Stimulated activated CD4-positive, alpha-beta T cell treated with anti-CD3 and anti-CD28 coated beads, TNF-alpha, amount 100 ng/mL, for 1 hour (primary cell): ENCODE measurements at places on chromosomes 7 and 10.

GRCh38 chr10:1115607-1115955 lies 59.4 kb downstream of the WDR37 start:
- no peak for DNase-seq

DNA sequence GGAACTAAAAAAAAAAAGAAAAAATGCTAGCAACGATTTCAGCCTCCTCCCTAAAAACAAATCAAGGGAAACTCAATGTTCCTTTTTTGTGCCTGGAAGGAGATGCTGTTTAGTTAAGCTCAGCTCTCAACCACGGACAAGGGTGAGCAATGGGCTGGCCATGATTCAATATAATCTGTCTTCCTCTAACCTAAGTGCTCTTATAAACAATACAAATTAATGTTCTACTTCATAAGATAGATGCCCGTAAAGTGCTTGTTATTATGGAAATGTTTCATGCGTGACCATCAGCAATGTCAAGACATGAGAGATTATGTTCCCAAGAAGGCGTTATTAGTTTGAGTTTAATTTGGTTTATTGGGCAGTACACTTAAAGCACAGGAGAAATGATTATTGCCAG lies 320.3 kb downstream of the SFMBT2 start:
- DNase-seq = no peak

DNA sequence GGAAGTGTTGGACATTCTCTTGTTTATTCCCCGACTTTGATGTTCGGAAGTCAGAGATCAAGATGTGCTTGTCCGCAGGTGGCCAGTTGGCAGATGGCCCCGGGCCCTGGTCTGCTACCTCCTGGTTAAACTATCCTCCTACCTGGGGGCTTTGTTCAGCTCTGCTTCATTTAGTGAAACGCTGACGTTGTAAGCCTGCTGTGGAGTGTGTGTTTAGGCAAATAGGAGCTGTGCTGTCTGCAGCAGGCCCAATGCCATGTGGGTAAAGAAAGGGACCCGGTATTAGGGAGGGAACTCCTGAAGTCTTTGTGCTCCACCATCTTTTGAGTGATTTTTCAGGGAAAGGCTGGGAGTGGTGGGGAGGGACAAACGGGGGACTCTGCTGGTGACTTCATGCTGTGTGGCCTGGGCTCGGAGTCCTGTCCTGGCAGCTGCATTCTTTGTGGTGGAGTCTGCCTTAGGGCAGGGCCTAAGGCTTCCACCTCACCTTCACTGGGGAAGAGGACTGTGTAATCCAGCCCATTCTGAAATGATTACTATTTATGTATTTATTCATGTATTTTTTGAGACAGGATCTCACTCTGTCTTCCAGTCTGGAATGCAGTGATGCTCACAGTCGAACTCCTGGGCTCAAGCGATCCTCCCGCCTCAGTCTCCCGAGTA lies 171.1 kb upstream of the KLF6 start:
- DNase-seq = no peak

GRCh38 chr10:13953371-13953770 lies 366.6 kb downstream of the PRPF18 start:
- DNase-seq = no peak

- DNase-seq = no peak
Observed at GRCh38 chr10:132095403-132096113, 29.8 kb downstream of the JAKMIP3 start.

- DNase-seq = no peak
Observed at GRCh38 chr10:12540341-12540781, 191.0 kb downstream of the CAMK1D start.

- no peak for DNase-seq
Observed at GRCh38 chr7:69399401-69399800, 198.9 kb upstream of the AUTS2 start.

- no peak for DNase-seq
Observed at GRCh38 chr7:122135275-122135674, 8.8 kb downstream of the AASS start.

DNA sequence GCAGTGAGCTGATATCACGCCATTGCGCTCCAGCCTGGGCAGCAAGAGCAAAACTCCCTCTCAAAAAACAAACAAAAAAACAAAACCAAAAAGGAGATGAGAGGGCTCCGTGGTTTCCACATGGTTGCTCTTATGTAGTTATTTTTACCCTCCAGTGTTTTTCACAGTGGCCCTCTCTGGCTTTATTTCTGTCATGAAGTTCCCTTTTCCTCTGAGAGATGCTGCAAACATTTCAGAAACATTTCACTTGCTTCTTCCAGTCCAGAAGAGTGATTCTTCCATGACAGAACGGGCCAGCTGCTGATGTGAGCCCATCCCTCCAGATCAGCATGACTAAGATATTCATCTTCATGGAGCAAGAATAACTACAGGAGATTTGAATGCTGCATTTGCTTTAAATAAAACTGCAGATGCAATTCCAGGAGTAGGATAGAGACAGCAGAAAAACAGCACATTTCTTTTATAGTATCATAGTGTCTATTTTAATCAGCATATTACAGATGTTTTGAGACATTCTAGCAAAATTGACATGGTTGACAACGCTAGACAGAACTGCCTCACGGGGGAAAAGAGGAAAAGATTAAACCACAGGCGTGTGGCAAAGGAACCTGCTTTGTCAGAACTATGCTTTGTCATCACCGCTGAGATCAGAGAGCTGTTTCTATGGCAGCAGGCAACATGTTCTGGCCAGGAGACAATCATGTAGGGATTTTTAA lies 40.3 kb downstream of the NRCAM start:
- DNase-seq = no peak

- no peak for DNase-seq
Observed at GRCh38 chr7:30249986-30250774, 34.2 kb upstream of the ZNRF2 start.

GRCh38 chr10:44195112-44196007 lies 189.5 kb downstream of the CXCL12 start:
- no peak for DNase-seq

DNA sequence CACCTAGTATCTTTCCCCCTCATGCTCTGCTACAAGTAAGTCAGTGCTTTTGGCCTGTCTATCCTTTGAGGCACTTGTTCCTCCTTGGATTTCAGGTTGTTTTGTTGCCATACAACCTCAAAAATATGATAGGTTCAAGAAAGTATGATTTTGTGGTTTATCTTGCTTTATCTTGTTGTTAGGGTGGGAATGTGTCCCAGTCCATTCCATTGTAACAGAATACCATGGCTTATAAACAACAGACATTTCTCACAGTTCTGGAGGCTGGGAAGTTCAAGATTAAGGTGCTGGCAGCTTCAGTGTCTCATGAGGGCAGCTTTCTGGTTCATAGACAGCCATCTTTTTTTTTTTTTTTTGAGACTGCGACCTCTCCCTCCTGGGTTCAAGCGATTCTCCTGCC lies 72.1 kb downstream of the TMEM270 start:
- DNase-seq = no peak

DNA sequence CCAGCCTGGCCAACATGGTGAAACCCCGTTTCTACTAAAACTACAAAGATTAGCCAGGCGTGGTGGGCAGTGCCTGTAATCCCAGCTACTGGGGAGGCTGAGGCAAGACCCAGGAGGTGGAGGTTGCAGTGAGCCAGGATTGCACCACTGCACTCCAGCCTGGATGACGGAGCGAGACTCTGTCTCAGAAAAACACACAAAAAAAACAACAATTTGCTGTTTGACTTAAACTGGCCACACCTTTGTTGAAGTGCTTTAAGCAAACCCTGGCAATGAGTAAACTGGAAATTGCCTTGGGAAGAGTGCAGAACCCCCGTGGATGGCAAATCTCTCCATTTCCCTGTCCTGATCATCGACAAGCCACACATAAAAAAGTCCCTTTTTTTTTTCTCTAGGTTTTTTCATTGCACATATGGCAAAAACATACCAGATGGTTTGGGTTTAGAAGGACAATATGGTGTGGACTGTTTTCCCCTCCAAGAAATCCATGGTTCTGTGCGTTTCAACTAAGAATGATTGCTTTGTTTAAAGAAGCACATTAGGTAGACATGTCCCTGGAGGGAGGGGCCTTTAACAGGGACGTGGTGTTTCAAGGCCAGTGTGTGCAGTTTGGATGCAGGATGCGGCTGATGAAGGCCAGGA lies 76.9 kb downstream of the NRP1 start:
- DNase-seq = no peak

GRCh38 chr10:63677001-63677400 lies 155.8 kb downstream of the REEP3 start:
- no peak for DNase-seq

GRCh38 chr10:30980951-30981616 lies 50.6 kb downstream of the ZNF438 start:
- DNase-seq = no peak

DNA sequence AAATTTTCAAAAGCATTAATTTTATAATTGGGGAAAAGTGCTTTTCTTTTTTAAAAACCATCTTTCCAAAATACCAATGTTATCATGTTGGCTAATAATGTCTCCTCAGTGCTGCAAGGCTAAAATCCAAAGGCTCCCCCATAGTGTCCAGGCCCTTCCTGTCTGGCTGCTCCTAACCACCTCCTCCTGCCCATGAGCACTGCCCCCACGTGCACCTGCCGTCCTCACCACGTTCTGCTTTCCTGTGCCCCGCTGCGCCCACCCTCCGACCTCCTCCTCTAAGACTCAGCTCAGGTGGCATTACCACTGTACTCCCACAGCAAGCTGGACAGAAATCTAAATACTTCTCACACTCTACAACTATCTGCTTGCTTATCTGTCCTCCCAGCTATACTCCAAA lies 17.7 kb downstream of the PAXIP1 start:
- DNase-seq = no peak

DNA sequence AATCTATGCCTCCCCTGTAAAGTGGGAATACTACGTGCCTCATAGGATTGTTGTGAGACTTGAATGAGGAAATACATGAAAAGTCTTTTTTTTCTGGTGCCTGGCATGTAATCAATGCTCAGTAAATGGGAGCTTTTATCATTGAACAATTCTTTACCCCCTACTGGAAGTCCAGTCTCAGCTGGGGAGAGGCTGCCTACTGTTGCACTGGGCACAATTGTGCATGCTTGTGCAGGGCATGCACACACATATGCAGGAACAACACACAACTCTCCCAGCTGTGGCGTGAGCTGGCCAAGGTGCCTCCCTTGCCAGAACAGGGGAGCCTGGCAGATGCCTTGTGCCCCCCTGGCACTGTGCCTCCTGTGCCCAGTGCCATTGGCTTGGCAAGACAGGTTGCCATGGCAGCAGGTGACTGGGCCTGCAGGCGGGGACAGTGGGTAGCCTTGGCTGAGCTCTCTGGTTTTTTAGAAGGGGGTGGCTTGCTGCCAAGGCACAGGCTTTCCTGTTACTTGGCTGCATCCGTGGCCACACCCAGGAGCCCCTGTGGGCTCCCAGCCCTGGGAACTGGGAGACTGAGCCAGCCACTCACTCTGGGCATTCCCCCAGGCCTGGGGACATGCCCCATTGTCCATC lies 16.1 kb upstream of the PALD1 start:
- DNase-seq = no peak

- DNase-seq = no peak
Observed at GRCh38 chr10:98242823-98243222, 25.2 kb downstream of the LOXL4 start.

- DNase-seq = no peak
Observed at GRCh38 chr7:1246871-1247526, 14.3 kb downstream of the UNCX start.

DNA sequence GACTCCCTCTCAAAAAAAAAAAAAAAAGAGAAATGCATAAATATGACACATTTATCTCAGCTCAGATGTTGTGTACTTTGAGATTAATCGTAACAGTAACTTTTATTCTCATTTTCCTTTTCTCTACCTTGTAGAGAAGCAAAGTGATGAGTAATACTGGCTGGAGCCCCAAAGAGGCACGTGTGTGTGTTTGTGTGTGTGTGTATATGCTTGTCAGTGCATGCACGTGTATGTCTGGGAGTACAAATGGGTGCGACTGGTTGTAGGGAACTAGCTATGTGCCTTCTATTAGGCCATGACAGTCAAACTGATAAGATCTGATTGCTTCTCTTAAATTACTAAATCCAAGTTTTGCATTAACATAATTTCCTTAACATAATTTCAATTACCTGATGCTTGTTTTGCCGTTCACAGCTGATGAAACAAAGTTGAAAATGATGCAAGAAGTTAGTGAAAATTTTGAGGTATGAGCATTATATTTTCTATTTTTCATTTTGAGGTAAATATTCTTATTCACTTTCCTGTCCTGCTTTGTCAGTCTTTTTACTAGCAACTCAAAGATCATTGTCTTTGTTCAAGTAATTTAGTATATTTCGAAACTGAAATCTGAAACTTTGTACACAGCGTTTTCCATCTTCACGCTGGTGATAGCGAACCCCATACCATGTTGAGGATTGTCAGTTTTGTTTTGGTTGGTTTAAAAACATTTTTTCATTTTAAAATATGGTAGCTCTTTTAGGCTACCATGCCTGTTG lies 3.4 kb downstream of the TRRAP start:
- no peak for DNase-seq

GRCh38 chr7:55533050-55533728 lies 39.1 kb downstream of the VOPP1 start:
- DNase-seq = peak; percentile 31

GRCh38 chr10:24318517-24318916 lies 109.6 kb downstream of the KIAA1217 start:
- DNase-seq = no peak

DNA sequence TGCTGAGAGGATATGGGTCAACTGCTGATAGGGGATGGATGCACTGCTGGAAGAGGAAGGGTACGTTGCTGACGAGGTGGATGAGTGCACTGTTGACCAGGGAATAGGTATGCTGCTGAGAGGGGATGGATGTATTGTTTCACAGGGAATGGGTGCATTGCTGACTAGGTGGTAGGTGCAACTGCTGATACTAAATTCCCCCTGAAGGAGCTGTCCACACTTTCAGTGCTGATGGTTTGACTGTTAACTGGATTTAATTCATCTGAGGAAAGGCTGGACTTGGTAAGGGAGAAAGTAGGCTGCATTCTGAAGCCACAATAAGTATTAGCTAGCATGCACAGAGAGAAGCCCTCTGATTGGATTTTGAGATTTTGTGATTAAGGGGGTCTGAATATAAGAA lies 1196.8 kb upstream of the PHF14 start:
- no peak for DNase-seq

GRCh38 chr10:29328983-29329382 lies 40.1 kb downstream of the LYZL1 start:
- no peak for DNase-seq

DNA sequence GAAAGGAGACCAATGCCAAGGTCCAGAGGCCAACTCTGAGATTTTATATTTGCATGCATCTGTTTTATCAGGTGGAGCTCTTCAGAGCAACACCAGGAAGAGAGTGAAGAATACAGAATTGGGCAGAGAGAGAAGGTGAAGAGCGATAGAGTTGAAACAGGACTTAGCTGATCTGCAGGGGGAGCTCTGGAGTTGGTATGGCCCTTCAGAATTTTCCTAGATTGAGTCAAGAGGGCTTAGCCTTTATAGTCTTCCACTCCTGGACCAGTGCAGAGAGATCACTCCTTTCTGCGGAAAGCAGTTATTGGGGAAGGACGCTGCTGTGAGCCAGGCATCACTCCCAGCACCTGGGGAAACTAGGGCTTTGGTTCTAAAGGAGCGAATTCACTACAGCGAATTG lies 105.0 kb upstream of the DGKB start:
- DNase-seq = no peak
